ENCODE measurements at places on chromosomes 11 and 22. TPM values are rescaled to one million over a fixed set of nuclear protein-coding genes. Genes with fewer than 3 reads are reported as not detected.

DNA sequence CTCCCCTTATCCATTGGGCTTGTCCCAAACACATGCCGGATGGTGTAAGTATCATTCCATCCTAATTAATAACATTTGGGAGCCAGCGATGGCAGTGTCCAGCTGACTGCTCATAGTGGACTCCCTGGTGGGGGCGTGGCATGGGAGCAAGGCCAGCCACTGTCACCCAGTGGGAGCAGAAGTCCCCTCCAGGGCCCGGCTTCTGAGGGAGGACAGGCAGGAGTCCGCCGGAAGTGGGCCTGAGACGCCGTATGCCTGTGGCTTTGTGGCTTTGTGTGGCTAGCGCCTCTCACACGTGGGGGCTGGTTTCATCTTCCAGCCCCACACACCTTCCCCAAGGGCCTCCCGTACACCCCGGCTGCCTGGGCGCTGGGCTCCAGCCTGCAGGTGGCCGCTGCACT, 124.5 kb downstream of the KCNQ1 start:
- H3K36me3 ChIP-seq: peaks cover 2% of the 10 kb centered on the region
- no peak overlapping the region for H3K4me3 ChIP-seq
- H3K4me1 ChIP-seq: no peaks in the 10 kb centered on the region
- no peak overlapping the region for H3K27ac ChIP-seq
- no peaks in the 10 kb centered on the region for H3K27me3 ChIP-seq
- no peak for DNase-seq

- H3K4me1 ChIP-seq: no peaks in the 10 kb centered on the region
- no peak overlapping the region for H3K4me3 ChIP-seq
- H3K36me3 ChIP-seq: no peaks in the 10 kb centered on the region
- DNase-seq: no peak
- H3K27ac ChIP-seq: no peak overlapping the region
These were observed 6.4 kb upstream of the CDPF1 start for GRCh38 chr22:46256358-46256958.

Gene ANO1
- not detected for polyA plus RNA-seq

Gene ZNF214
- not detected for polyA plus RNA-seq

DNA sequence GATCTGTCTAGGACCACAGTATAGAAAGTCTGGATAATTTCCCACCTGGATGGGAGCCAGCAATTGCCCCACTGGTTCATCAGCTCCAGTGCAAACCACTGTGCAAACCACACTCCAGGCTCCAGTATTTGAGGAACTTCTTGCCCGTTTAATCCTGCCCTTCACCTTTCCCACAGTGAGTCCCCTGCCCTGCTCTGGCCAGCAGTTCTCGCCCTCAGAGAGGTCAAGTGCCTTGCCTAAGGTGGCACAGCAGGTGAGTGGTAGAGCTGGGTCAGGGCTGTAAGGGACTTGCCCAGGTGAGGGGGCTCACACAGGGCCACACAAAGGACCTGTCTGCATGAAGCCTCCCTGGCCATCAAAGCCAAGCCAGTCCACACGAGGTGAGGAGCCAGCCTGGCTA, 24.1 kb downstream of the MS4A10 start:
- H3K36me3 ChIP-seq: no peaks in the 10 kb centered on the region
- no peak overlapping the region for H3K4me3 ChIP-seq
- no peaks in the 10 kb centered on the region for H3K4me1 ChIP-seq
- no peak for DNase-seq
- no peaks in the 10 kb centered on the region for H3K27me3 ChIP-seq
- H3K27ac ChIP-seq: no peak overlapping the region

DNA sequence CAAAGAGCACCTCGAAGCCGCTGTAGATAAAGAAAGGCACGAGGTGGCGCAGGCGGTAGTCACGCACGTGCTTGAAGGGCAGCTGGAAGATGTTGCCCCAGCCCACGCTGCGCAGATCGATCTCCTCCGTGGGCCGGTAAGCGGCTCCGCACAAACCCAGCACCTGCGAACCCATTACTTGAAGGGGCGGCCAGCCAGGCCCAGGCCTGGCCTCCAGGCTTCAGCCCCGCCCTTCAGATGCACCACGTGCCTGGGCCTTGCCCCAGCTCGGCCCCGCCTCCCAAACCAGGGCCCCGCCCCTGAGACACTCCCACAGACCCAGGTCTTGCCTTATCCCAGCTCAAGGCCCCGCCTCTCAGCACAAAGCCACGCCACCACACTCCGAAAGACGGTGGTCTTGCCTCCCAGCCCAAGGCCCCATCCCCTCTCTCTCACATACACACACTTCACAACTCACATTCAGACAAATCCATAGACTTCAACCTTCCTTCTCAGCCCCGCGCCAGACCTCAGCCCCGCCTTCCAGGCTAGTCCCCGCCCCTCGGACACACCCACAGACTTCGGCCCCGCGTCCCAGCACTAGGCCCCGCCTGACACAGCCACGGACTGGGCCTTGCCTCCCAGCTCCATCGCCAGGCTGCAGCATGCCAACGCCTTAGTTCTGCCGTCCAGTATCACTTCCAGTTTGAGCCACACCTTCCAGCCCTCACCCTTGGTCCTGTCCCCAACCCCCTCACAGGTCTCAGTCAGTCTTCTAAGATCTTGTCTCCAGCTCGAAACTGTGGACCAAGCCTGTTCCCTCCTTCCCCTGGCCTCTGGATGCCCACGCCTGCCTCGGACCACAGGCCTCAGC, 7.0 kb downstream of the UNC93B1 start:
- H3K36me3 ChIP-seq: peaks cover 5% of the 10 kb centered on the region
- peak; percentile 42 for DNase-seq
- H3K27me3 ChIP-seq: no peaks in the 10 kb centered on the region
- no peak overlapping the region for H3K27ac ChIP-seq

- H3K4me3 ChIP-seq: no peak overlapping the region
- no peak for DNase-seq
- H3K36me3 ChIP-seq: no peaks in the 10 kb centered on the region
- no peaks in the 10 kb centered on the region for H3K27me3 ChIP-seq
- no peak overlapping the region for H3K27ac ChIP-seq
These were observed 34.9 kb downstream of the OR10A6 start for GRCh38 chr11:7896009-7896785.

GRCh38 chr22:24190159-24190540, 8.9 kb downstream of the SUSD2 start:
- H3K36me3 ChIP-seq: no peaks in the 10 kb centered on the region
- no peaks in the 10 kb centered on the region for H3K4me1 ChIP-seq
- H3K27me3 ChIP-seq: no peaks in the 10 kb centered on the region
- no peak for DNase-seq

DNA sequence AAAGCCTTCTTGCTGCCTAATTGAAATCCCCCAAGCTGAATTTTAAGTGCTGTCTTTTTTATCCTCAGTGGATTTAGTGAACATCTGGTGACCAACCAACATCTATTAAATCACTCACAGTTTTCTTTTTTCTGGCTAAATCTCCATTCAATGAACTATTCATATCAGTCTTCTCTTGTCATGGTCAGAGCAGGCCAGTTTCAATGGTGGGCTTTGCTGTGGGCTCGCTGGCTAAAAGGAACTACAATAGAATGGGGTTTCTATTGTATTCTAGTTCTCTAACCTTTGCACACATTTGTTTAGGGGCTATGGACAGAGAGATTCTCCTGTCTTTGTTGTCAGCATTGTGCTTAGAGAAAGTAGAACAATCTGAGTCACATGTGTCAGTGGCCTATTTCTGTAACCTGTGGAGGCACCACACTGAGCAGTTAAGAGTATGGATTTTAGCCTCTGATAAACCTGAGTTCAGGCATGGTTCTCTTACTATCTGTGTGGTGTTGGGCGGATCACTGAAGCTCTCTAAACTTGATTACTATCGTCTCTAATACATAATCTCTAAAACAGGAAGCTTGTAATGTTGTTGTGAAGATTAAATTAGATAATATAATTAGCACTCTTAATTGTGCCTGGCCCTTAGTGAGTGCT, 94.2 kb upstream of the CADM1 start:
- no peak overlapping the region for H3K27ac ChIP-seq
- H3K4me3 ChIP-seq: no peak overlapping the region
- H3K36me3 ChIP-seq: no peaks in the 10 kb centered on the region
- no peaks in the 10 kb centered on the region for H3K27me3 ChIP-seq
- DNase-seq: no peak

Gene KCNJ1
- polyA plus RNA-seq: not detected

Gene UPK2
- 0.40 TPM for polyA plus RNA-seq

DNA sequence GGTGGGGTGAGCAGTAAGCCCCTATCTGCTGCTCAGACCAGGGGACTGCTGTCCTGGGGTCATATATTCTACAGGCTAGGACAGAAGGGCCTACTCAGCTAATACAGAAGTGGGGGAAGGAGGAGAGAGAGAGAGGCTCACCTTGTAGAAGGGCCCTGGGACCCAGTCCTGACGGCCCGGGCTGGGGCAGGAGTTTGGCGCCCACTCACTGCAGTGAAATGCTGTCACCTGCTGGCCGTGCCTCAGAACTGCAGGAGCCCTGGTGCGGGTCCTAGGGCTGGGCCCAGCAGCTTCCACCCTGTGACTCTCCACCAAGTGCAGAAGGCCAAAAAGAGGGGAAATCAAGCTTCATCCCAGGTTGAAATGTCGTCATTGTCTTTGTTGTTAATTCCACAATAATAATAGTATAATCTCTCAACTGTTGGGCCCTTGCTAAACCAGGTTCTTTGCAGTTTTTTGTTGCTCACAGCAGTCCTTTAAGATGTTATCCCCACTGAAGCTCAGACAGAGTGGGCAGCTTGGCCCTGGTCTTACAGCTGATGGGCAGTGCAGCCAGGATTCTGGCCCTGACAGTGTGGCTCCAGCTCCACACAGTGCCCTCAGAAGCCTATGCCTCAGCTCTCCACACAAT, 29.6 kb downstream of the TRIM29 start:
- peak; percentile 62 for DNase-seq
- peaks cover 14% of the 10 kb centered on the region for H3K27me3 ChIP-seq
- no peak overlapping the region for H3K4me3 ChIP-seq
- H3K36me3 ChIP-seq: no peaks in the 10 kb centered on the region
- no peaks in the 10 kb centered on the region for H3K4me1 ChIP-seq

DNA sequence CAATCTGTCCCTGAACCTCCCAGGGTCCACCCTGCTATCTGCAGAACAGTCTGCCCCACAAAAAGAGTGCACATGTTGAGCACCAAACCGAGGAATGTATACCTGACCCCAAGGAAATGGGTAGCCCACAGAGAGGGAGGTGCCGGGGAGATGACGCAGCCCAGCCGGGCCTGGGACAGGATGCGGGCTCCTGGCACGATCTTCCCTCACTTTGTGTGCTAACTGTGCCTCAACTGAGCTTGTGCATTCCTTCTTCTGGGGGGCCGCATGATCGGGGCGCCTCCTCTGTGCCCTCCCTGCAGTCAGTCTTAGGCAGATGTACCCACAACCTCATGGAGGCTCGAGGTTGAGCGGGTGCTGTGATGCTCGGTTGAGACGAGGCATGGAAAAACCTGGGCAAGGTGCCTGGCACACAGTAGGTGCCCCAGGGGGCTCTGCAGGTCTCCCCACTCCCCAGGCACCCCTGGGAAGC, 2.4 kb downstream of the GAS2L1 start:
- H3K27ac ChIP-seq: no peak overlapping the region
- peaks cover 27% of the 10 kb centered on the region for H3K4me1 ChIP-seq
- H3K27me3 ChIP-seq: no peaks in the 10 kb centered on the region

GRCh38 chr11:9714272-9714940, 50.5 kb downstream of the SWAP70 start:
- no peaks in the 10 kb centered on the region for H3K27me3 ChIP-seq
- H3K27ac ChIP-seq: peak overlapping the region; percentile 59
- H3K4me3 ChIP-seq: no peak overlapping the region
- H3K36me3 ChIP-seq: peaks cover 48% of the 10 kb centered on the region

DNA sequence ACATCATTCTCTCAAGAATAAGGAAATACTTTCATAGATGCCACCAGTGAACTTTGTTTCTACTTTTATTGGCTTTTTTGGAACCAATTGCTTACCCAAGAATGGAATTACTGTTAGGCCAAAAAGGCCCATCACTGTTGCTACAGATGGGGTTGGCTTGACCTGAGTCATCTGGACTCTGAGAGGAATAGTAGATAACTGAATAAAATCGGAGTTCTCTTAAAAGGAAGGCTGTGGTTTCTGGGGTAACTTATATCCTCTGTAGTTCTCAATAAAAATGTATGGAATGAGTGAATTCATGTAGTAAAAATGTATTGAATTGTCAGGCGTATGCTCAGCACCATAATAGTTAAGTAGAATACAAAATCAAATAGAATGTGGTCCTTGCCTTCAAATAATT, 56.6 kb downstream of the ARHGEF12 start:
- no peak overlapping the region for H3K27ac ChIP-seq
- no peak for DNase-seq
- H3K36me3 ChIP-seq: no peaks in the 10 kb centered on the region
- H3K4me3 ChIP-seq: no peak overlapping the region
- H3K4me1 ChIP-seq: no peaks in the 10 kb centered on the region
- peaks cover 3% of the 10 kb centered on the region for H3K27me3 ChIP-seq

DNA sequence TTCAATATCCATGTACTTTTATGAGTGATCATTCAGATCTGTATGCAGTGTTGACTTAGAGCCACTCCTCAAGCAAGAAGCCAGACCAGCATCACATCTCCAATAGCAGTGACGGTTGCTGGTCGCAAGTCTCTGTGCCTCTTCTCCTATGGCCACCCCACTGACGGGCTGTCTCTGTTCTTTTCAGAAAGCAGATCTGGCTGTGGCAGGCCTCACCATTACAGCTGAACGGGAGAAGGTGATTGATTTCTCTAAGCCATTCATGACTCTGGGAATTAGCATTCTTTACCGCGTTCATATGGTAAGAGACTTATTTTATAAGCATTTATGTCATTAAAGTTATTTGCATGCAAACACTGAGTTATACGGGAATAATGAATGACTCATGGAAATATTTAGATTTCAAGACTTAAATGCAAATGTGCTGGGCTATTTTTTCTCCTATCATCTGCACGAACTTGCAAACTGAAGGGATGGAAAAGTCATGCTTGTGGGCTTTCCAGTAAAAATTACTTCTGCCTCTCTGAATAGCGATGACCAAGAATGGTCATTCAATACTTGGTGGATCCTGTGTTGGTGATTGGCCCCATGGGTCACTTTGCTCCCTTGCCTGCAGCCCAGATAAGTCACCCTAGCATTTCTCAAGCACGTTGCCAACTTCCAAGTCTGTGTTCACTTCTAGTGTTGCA, 83.6 kb upstream of the TBCEL start:
- no peaks in the 10 kb centered on the region for H3K36me3 ChIP-seq
- no peaks in the 10 kb centered on the region for H3K4me1 ChIP-seq
- H3K4me3 ChIP-seq: no peak overlapping the region
- DNase-seq: no peak
- no peak overlapping the region for H3K27ac ChIP-seq

Gene APOA5
- polyA plus RNA-seq: not detected

Data from B cell (primary cell).